ENCODE measurements at places on chromosomes 2 and 18. TPM values are rescaled to one million over a fixed set of nuclear protein-coding genes. Genes with fewer than 3 reads are reported as not detected.

The DSG2 gene
- total RNA-seq = 133 TPM

The CLEC4F gene
- total RNA-seq = 32.2 TPM

The HJURP gene
- 6.0 TPM for total RNA-seq

The DYSF gene
- total RNA-seq = 14.9 TPM

The ACKR3 gene
- 21.9 TPM for total RNA-seq

The PLB1 gene
- total RNA-seq = 345 TPM

The ANKRD44 gene
- total RNA-seq = 33.0 TPM

The BCL2 gene
- total RNA-seq = 22.5 TPM

The SERPINB5 gene
- 22.1 TPM for total RNA-seq

The STON1 gene
- total RNA-seq = 6.9 TPM

The GPR45 gene
- total RNA-seq = not detected

GRCh38 chr2:2872713-2873449 lies 504.7 kb downstream of the EIPR1 start:
- no peak for DNase-seq

GRCh38 chr2:221465776-221466175 lies 106.3 kb downstream of the EPHA4 start:
- DNase-seq = peak; percentile 21

DNA sequence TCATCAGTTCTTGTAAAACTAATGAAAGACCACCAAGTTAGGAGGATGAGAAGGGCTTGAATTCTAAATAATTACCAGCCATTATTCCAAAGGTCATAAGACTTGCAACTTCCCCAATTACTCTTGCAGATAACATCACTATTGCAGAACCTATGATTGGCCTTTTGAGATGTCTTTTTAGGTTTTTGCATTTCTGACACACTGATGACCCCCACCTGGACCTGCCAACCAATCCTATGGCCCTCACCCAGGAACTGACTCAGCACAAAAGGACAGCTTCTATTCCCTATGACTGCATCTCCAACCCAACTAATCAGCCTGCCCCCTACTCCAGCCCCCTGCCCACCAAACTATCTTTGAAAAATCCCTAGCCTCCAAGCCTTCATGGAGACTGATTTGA lies 111.5 kb upstream of the COPS8 start:
- no peak for DNase-seq

DNA sequence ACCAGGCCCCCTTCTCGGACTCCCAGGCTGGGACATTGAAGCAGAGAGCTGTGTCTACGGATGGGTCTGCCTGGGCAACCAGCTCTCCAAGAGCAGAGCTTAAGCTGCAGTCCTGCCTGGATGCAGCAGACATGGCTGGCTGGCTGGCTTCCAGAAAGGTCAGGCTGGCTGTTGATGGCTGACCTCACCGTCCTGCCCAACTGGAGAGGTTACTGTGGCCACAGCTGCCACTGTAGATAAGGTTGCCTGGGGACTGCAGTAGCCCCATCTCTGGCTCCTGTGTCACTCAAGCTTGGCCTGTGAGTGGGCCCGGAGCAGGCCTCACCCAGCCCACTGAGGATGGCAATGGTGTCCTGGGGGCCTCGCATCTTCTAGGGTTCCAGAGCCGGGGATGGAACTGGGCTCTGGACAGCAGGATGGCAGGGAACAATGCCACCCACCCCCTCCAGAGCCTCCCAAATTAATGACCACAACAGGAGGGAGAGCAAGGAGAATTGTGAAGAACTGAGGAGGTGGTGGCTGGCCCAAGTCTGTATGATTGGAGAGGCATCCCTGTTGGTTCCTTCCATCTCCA lies 37.0 kb upstream of the FOSL2 start:
- DNase-seq = no peak

- DNase-seq = no peak
These were observed 17.7 kb upstream of the SERPINB2 start for GRCh38 chr18:63869851-63870250.

- DNase-seq = no peak
These were observed 35.0 kb upstream of the ADAM17 start for GRCh38 chr2:9590641-9591040.

GRCh38 chr2:74862020-74862964 lies 28.4 kb downstream of the HK2 start:
- peak; percentile 83 for DNase-seq

- no peak for DNase-seq
These were observed 123.5 kb downstream of the GLI2 start for GRCh38 chr2:120859128-120859527.

DNA sequence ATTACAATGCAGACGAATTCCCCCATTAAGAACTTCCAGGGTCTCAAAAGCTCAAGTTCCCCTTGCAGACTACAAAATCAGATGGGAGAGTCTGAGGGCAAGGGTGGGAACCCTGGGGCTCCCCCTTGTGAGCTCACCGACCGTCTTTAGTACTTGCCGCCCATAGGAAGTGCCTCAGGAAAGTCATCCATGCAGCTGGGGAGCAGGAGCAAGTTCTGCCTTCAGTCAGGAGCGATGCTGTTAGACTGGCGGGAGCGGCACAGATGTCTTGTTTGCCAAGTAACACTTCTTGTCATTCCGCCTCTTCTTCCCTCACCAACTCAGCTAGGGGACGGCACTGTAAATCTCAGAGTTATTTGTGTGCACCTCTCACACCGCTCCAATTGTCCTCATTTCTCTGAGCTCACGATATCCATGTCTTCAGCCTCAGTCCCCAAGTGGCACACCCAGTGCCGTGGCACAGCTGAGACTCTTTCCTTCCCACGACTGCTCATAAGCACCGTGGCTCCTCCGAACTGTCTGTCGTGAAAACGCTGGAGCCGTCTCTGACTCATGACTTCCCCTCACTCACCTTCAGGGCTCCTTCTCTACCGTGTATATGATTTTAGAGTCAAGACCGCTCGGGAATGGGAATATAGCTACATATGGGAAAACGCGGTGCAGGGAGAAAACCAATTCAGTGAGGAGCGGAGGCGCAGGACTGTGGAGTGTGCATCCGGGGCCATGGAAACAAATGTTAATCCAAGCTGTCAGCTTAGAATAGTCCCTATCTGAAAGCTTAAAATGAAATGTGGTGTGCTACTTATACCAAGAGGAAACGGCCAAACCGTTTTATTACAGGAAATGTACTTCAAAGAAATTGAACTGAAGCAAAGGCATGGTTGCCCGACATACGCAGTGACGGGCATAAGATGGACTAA lies 34.0 kb downstream of the UXS1 start:
- peak; percentile 44 for DNase-seq

- no peak for DNase-seq
These were observed 31.9 kb downstream of the PTPN18 start for GRCh38 chr2:130387804-130388203.

DNA sequence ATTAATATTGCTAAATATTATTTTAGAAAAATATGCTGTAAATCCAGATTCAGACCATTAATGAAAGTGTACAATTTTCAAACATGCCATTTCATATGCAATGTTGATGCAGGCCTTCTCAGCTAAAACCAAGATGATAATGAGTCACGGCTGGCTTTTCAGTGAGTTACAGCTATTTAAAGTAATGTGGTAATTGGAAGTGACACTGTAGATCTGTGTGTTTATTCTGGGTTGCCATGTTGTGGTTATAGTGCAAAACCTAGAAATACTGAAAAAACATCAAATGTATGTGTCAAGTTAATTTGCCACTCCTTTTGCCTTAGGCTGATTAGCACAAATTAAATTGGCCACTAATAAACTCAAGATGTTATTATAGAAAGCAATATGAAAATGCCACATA lies 506.6 kb downstream of the ERBB4 start:
- no peak for DNase-seq

GRCh38 chr2:239814116-239814860 lies 210.9 kb downstream of the NDUFA10 start:
- no peak for DNase-seq

DNA sequence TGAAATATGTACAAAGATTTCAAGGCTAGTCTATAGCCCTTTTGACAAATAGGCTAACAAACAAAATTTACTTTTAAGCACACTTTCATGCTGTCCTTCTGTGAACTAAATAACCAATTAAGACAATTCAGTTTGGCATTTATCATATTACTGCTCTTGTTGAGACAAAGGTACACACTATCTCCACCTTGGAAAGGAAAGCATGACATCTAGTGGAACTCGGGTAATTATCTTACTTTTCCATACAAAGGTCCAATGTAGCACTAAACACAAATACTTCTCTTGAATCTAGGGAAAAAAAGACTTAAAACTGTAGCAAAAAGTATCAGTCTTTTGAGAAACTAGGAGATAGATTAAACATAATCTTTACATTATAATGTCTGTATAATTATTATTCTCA lies 125.0 kb upstream of the CD226 start:
- no peak for DNase-seq

DNA sequence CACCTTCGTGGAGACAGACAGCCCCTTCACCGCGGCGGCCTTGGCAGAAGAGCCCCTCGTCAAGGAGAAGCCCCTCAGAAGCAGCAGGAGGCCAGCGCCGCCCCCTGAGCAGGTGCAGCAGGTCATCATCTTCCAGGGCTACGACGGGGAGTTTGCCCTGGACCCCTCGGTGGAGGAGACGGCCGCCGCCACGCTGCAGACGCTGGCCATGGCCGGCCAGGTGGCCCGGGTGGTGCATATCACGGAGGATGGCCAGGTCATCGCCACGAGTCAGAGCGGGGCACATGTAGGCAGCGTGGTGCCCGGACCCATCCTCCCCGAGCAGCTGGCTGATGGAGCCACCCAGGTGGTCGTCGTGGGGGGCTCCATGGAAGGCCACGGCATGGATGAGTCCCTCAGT lies 145.7 kb downstream of the PTGR3 start:
- DNase-seq = no peak

DNA sequence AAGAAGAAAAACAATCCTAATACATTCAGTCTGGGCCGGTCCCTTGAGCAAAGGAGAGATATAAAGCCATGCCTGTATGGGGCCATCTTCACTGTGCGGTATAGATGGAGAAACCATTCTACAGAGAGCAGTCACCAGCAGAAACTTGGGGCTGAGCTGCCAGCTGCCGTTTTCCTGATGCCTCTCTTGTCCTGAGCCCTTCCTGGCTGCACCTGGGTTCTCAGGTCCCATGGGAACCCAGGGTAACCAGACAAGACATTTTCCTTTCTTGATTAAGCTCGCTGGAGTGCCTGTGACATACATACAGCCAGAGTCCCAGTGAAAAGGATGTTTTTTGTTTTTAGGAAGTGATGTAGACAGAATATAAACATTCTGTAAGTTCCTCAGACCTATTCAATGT lies 5.3 kb upstream of the METTL21A start:
- no peak for DNase-seq

DNA sequence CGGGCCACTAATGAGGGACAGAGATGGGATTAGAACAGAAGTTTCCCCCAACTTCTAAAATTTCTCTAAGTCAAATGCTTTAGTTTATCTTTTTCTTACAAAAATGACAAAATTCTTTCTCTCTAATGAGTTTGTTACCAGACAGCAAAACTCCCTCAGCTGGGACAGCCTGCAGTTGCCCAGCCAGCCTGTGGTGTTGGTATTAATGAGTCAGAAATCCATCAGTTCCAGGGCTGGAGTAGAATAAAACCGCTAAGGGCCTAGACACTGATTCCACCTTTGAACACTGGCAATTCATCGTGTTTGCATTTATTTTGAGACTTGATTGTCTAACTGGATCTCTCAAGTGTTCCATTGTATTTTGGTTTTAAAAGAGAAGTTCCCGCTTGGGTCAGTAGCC lies 38.3 kb upstream of the SMAD2 start:
- no peak for DNase-seq

DNA sequence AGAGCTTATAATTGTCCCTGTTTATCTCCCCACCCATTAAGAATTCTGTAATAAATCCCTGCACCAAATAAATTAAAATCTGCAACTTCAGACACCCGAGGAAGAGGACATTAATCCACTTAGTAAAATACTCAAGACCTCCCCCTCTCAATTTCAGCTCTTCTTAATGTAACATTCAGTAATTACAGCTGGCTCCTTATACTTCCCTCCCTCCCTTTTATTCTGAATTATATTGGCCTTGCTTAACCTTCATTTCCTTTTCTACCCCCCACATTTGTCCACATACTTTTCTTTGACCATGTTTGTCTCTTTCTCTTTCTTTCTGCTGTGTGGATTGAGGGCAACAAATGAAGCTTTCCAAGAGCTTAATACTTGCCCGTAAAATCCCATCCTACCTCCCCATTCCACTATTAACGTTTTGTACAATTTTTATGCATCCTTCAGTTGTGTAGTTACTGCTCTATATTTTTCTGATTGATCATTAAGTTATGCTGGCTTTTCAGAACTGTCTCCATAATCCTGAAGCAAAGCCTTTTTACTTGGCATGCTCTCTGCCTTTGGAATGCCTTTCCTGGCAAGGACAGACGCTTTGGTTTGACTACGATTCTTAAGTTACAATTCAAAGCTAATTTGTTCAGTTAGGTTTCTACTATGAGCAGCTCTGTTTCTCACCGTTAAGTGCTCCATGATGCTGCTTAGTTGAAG lies 580.1 kb downstream of the ZEB2 start:
- DNase-seq = no peak

DNA sequence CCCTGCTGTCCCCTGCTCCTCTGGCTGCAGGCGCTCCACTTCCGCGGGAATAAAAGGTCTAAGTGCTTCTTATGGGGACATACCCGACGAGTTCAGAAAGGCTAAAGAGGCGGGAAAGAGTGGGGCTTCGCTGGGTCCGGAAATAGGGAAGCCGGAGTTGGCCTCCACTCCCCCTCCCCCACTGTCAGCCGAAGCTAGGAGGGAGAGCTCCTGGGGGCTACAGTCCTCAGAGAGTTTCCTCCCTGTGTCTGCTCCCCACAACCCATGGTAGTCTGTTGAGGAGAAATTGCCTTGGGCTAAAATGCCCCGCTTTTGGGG lies 7.2 kb downstream of the GAD1 start:
- no peak for DNase-seq

DNA sequence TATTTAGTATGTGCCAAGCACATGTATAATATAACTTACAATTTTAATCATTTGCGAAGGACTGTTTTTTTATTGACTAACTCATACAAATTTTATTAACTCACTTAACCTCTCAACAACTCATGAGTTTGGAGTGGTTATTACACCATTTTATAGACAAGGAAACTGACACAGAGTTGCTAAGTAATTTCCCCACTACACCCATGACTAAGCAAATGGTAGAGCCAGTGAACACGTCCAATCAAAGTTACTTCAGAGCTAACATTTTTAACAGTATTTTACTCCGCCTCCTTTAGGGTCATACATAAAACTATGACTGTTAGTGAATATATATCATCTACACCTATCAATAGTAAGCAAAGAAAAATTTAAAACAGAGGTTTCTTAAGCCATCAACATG lies 556.7 kb upstream of the FSIP2 start:
- no peak for DNase-seq

- no peak for DNase-seq
These were observed 61.7 kb upstream of the NCK2 start for GRCh38 chr2:105683011-105683492.

DNA sequence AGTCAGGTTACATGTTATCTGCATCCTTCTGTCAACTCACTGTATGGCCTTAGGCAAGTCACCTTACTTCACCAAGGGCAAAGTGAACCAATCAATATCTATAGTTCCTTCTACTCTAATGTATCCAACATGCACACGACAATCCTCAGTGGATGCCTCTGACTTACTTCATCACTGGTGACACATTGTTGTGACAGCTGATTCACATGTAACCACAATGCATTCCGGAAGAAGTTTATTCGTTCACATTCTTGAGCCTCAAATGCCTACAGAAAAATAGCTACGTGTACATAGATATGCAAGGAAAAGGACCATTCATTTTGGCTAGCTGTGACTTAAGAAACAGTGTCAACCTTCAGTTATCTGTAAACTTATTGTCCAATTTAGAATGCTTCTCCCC lies 26.3 kb upstream of the EPG5 start:
- DNase-seq = no peak
